ENCODE measurements at places on chromosomes 3 and 15.

- DNase-seq: no peak
These were observed 86.9 kb upstream of the UBE2E2 start for GRCh38 chr3:23116081-23116837.

GRCh38 chr3:61903931-61904657, 342.7 kb downstream of the PTPRG start:
- DNase-seq: no peak

- no peak for DNase-seq
These were observed 26.9 kb upstream of the TPM1 start for GRCh38 chr15:63015618-63016017.

DNA sequence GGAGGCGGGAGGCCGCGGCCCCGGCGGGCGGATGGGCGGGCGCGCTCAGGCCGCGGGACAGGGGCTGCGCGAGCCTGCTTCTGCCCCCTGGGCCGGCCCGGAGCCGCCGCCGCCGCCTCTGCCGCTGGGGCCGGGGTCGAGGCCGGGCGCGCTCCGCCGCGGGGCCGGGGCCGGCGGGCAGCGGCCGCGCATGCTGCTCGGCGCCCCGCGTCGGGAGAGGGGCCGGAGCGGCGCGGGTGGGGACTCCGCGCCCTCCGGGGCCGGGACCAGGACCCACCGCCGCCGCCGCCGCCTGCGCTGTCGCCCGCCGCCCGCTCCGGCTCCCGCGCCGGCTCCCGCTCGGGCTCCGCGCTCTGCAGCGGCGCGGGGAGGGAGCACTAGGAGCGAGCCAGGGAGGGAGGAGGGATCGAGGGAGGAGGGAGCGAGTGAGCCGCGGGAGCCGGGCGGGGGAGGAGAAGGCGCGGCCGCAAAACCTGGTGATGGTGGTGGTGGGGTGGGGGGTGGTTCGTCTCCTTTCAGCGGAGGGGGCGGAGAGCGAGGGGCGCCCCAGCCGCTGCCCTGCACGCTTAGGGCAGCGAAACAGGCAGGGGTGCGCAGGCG, at the start of gene LINGO1:
Gene LINGO1, minus strand, starts transcription at position 379 of the 600 bp plus-strand sequence. CDS start 597 bp downstream, outside the sequence.
- no peak for DNase-seq

- DNase-seq: no peak
These were observed 281.9 kb upstream of the LRRFIP2 start for GRCh38 chr3:37456270-37456708.

DNA sequence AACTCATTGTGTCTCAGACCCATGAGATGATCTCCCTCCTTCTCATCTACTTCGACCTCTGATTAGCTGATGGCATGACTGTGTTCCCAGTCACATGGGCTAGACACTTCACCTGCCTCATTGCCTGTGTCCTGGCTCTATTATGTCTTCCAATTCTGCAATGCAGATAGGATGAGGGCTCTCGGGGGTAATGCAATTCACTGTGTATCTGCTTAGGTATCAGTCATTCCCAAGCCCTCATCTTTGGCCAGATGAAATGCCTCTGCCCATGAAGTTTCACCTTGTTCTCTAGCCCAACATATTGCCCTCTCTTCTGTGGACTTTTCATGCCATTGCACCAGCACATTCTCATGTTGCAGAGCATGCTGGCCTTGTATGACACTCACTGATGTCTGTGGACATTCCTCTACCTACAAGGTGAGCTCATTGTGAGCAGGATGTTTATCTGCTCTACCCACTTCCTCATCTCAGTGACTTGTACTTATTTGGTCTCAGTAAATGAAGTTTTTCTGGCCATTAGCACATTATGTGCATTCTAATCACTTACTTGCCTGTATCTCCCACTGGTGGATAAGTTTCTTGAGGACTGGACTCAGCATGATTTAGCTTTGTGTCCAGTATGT, 32.3 kb downstream of the MOBP start:
- no peak for DNase-seq

- no peak for DNase-seq
These were observed 476.6 kb upstream of the TGFBR2 start for GRCh38 chr3:30129765-30130164.

- no peak for DNase-seq
These were observed 903 bp upstream of the ZSCAN2 start for GRCh38 chr15:84599906-84600305.

Measured in T-helper 2 cell treated with Interferon-gamma antibody and Interleukin-4, amounts not matched to agents 5 μg/mL and 100 μg/mL, for 36 hours (primary cell).